ENCODE measurements at places on chromosomes 7 and 10.

- no peak for DNase-seq
Measured at GRCh38 chr7:106597014-106597413, 63.9 kb downstream of the CCDC71L start.

DNA sequence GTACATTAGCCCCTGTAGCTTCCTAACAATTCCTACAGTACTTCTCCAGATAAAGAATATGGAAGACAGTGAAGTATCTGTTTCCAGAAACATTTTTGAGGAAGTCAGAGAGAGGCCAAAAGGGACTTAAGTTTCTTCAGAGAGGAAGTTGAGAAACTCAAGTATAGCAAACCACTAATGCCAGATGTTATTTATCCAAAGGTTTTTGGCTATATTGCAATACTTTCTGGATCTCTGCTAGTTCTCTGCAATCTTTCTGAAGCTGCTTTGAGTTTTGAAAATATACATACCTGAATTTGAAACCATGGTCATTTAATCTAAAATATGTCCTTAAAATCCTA, 64.7 kb downstream of the BICC1 start:
- no peak for DNase-seq

- peak; percentile 32 for DNase-seq
Measured at GRCh38 chr7:121195874-121196273, 132.9 kb upstream of the WNT16 start.

- peak; percentile 21 for DNase-seq
Measured at GRCh38 chr7:101216001-101216859, 1.2 kb downstream of the PLOD3 start.

GRCh38 chr10:125144693-125145623, 15.4 kb downstream of the CTBP2 start:
- peak; percentile 46 for DNase-seq

DNA sequence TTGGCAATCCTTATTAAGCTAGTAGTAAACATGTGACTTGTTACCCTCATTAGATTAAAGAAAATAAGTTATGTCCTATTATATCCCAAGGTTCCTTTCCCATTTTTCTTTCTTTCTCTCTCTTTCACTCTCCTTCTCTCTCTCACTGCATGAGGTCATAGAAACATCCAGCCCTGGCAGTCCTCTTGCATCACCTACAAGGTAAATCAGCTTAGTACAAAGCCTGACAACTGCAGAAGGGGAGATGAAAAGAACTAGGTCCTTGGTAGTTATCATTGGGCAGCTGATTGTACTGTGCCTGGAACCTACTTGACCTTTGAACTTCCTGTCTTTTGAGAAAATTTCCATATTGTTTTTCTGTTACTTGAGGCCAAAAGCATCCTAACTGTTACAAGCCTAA, 307.9 kb upstream of the SP8 start:
- no peak for DNase-seq

DNA sequence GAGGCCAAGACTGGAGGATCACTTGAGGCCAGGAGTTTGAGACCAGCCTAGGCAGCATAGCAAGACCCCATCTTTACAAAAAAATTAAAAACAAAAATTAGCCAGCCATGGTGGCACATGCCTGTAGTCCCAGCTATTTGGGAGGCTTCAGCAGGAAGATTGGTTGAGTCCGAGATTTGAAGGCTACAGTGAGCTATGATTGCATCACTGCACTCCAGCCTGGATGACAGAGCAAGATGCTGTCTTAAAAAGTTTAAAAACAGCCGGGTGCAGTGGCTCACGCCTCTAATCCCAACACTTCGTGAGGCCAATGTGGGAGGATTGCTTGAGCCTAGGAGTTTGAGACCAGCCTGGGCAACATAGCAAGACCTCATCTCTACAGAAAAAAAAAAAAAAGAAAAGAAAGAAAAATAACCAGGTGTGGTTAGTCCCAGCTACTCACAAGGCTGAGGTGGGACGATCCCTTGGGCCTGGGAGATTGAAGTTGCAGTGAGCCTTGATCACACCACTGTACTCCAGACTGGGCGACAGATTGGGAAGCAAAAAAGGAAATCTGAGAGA, 44.7 kb downstream of the ZAN start:
- DNase-seq, result no peak

GRCh38 chr10:119620241-119621077, 23.7 kb upstream of the TIAL1 start:
- DNase-seq, result no peak

DNA sequence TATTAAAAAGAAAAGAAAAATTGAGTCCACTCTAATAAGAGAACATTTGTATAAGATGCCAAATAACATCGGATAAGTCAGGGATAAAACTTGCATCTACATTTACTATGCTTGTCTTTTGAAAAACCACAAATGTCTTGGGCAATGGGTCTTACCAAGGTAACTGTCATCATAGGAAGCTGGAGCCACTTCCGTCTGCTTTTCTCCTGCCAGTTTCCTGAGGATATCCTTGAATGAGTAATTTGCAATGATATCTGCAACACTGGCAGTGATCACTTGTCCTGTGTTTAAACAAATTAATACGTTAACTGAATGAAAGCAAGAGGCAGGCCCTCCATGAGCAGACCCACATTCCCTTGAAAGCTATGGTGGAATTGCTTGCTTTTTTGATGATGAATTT, 47.3 kb downstream of the ITGA8 start:
- DNase-seq, result no peak

DNA sequence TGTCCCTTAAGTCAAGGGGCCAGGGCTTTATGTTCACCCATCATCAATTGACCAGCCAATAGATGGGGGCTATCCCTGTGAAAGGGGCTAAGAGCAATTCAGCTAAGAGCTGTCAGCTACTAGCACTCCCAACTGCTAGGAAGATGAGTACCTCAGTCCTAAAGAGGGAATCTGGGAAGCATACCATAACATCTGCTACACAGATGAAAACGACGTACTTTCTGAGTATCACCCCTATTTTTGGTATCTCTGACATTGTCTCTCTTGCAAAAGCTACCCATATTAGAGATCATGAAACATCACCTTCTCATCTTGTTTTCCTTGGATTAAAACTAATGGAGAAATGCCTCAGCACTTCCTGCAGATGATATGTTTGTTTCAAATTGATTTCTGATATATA, 7.5 kb upstream of the SMNDC1 start:
- DNase-seq, result no peak

DNA sequence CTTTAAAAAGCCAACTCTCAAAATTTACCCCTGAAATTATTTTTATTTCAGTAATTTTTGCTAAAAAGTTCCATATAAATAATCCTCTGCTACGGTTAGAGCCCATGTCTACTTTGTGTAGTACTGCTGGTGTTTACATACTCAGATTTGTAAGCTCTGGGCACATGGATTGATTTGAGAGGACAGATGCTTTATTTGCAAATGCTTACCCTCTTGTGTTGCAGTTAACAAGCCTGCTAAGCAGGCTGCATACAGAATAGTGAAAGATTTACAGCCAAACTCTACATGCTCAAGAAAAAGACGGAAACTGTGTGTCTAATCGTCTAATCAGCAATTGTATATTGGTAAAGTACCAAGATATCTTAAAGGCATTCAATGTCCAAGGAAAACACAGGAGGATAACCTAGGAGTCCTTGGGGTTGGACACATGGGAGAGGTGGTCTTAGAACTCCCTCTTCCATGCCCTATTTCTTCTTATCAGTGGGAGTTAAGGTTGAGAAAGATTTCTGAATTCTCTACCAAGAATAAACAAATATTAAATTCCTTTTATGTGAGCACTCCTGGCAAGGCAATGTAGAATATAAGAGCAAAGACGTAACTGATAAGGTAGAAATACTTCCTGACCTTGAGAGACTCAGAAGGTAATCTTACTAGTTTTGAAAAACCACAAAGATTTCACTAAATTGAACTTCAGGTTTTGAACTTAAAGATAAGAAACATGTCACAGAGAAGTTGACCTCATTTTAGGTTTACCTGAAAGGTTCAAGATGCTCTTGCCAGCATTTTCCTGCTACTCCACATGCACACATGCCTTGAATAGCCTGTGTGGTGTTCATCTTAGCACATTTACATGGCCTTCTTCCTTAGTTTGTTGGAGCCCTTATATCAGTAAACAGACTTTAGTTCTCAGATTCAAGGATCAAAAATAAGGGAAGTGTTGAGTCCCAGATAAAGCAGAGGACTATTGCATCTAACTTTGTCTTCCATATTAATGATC, 1216.5 kb downstream of the SORCS3 start:
- DNase-seq, result no peak

DNA sequence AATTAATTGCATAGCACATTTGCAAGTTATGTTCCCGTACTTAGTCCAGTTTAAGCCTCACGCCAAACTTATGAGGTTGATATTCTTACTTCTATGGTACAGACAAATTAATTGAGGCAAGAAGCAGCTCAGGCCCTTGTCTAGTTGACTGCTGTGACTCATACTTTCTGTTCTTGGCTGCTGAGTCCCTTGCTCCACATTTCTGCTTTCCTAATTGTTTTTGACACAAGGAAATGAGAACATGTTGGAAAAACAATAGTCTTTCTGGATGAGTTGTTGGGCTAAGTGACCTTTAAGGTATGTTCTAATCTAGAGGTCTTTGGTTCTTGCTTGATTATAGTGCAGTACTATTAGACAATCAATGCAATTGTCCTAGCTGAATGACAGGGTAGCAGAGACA, 331.8 kb downstream of the NRG3 start:
- no peak for DNase-seq

- DNase-seq, result no peak
Measured at GRCh38 chr10:122702275-122702674, 2.6 kb upstream of the C10orf120 start.

DNA sequence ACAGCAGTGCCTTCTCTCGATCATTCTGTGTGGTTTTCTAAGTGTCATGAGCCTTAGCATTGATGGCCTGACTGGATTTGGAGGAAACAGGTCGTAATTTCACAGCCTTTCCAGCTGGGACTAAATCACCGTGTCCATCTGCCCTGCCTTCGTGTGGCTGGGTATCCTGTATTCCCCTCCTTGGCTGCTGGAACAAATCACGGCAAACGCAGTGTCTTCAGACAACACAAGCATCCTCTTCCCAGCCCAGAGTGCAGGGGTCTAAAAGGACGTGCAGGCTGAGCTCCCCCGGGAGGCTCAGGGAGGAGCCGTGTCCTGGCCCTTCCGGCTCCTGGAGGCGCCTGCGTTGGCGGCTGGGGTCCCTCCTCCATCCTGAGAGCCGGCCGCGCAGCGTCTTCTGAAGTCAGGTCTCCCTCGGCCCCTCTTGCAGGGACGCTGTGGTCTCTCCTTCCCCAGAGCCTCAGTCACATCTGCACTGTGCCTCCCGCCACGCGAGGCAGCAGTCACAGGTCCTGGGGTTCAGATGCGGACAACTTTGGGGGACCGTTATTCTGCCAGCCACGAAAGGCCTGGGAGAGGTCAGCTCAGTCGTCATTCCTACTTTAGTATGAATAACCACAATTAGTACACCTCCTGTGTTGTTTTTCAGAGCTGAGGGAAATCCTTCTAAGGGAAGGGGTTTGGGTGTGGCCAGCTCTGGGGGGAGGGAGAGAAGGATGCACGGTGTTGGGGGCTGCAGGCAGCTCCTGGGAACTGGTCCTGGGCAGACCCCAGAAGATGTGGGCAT, 41.1 kb downstream of the FAM20C start:
- no peak for DNase-seq

DNA sequence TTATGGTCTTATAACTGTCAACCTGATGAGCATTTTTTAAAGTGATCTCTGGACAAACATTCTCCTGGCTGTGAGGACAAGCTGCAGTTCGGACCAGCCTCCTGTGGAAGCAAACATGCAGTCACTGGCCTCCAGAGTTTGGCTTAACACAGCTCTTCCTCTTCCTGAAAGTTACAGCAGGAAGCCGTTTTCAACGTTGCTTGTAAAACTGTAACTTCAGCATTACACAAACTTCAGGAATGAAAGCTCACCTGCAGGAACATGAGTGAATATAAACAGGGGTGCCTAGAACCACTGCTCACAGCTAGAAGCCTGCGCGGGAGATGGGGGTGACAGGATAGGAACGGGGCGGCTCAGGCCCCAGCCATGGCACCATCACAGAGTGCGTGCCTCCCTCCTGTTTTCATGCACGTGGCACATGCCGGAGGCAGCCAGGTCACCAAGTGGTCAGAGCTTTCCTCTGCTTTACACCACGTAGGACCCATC, 292.9 kb upstream of the PITRM1 start:
- no peak for DNase-seq

- no peak for DNase-seq
Measured at GRCh38 chr10:5461914-5462840, 37.2 kb downstream of the CALML5 start.

DNA sequence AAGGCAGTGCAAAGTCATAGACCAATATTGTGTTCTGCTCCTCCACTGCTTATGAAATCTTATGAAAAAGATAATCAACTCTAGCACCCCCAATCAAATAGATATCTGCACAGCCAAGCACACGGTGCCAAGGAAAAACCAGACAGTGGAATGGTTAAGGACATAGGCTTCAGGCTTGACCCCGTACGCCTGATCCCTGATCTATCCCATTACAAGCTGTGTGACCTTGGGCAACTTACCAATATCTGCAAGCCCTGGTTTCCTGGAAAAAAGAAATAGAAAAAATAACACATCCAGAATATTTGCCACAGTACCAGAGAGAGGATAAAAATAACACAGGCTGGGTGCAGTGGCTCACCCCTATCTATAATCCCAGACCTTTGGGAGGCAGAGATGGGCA, 56.9 kb downstream of the GRB10 start:
- DNase-seq, result no peak

DNA sequence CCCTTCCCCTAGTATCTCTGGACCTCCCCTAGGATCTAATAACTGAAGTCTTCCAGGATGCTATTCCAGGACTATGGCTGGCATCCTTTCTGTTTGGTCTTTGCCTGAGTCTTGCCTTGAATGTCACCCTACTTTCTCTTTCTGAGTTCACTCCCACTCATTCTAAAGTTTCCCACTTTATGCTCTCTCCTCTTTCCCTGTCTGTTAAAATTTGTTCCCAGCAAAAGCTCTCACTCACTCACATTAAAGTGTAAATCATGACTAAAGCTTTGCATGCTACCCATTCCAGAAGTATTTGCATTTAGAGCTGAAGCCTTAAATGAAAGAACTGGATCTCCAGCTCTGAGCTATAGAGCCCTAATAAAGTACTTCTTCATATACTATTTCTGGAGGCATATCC, 42.1 kb upstream of the RAPGEF5 start:
- DNase-seq, result no peak

GRCh38 chr7:66352071-66352470, 146.9 kb downstream of the TPST1 start:
- DNase-seq, result no peak
